ENCODE measurements at places on chromosomes 6 and 20.

DNA sequence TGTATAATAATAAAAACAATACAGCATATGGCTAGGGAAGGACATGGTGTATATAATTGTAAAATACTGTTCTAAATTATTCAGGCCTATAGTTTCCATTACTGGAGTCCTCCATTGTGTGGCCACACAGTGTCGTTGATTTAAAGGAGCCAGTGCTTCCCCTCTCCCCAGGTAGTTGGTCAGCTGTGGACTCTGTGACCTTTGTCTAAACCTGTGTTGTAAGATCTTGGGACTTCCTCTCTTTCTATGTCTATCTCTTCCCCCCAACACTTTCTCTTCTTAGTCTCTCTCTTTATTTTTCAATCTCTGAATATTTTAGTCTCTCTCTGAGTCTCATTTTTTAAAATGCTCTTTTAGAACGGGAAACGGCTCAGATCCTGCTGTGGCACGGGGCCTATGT is 35.6 kb downstream of the BRPF3 start:
- DNase-seq, result no peak

DNA sequence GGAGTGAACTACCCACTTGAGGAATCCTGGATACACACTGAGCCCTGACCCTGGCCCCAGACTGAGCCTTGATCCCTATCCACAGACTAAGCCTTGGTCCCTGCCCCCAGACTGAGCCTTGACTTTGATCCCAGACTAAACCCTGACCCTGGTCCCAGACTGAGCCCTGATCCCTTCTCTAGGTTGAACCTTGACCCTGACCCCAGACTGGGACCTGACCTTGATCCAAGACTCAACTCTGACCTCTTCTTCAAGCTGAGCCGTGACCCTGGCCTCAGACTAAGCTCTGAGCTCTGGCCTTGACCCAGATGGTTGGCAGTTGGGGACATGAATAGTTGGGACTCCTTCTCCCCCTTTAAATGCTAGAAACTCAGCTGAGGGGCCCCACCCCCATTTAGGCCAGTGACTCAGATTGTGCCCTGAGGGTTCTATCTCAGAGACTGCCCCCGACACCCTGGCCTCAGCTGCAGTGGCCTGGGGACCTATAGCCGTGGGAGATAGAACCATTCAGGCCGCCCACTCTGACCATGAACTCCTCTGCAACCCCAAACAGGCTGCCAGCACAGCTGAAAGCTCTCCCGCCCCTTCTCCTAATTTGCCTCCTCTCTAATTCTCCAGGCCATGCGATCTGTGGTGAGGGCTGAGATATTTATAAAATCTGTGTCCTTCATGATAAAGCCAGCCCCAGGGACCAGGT is 84.7 kb downstream of the DLGAP4 start:
- DNase-seq, result no peak

DNA sequence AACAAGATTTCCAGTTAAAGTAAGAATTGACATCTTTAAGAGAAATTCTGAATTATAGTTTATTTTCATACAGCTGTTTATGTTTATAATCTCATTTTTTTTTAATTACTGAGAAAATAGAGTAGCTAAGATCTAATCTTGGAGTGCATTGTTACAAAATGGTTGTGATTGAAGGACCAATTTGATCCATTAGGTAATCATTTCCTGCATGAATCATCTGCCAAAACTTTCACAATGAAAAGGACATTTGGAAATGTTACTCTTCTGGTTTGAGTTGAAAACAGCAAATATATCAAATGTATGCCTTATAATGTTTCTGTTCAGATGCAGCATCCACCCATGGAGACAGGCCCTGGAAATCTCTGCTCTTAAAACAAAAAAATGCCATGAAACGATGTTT is 19.0 kb downstream of the TUBB2A start:
- DNase-seq, result no peak

- no peak for DNase-seq
These were observed 76.8 kb downstream of the THEMIS start for GRCh38 chr6:127824061-127824460.

DNA sequence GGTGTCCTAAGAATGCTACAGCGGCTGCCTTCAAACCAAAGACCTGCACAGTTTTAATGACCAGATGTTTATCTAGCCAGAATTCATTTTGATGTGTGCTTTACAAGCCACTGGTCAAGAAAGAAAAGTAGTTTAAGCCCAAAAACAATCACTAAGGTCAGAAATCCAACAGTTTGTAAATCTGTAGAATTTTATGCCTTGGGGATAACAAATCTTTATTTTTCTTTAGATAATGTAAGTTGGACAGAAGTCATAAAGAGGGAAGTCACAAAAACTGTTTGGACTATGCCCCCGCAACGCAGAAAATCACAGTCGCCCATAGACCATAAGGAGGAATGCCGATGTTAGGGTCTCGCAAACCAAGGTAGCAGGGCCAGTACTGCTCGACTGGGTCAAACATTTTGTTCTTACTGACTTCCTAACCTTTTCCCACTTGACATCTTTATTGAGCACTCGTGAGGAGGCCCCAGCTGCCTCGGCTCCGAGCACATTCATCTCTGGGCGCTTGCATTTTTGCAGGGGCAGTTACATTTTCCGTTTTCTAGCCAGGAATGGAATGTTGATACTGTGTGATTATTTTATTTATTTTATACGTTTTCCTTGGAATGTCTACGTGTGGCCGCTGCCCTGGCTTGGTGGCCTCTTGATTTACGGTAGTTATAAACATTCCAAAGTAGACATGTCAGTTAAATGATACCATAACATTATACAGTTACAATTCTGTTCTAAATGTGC is 56.7 kb upstream of the APCDD1L start:
- DNase-seq, result no peak

- peak; percentile 76 for DNase-seq
These were observed 917 bp downstream of the C6orf120 start for GRCh38 chr6:169702840-169703246.

DNA sequence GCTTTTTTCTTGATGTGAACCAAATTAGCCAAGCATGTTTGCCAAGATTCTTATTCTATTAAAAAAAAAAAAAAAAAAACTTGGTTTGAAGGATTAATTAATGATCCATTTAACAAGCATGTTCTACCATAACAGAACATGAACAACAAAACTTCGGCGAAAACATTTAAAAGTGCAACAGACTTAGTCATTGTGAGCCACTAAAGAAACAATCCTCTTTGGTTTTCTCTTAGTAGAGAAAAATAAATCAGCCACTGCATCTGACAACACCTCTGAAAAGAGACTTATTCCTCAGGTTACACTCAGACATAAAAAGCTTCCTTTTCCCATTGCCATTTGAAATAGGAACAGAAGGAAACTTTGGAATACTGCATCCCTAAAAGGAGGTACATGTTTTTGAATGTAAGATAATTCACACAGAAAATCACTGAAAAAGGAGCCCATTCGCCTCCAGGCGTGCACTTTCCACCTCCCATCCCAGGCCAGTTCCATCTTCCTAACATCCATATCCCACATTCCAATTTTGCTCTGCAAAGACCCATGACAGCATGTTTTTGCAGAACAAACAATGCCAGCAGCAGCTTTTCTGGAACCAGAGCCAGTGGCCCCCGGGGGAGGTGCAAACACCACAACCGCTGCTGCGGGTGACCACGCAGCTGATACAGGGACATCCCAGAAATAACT is 79.5 kb downstream of the ZMYND8 start:
- no peak for DNase-seq

GRCh38 chr6:112956696-112957535 is 609.8 kb downstream of the RFPL4B start:
- no peak for DNase-seq

- no peak for DNase-seq
These were observed 241.9 kb downstream of the EPHA7 start for GRCh38 chr6:93177438-93177837.

DNA sequence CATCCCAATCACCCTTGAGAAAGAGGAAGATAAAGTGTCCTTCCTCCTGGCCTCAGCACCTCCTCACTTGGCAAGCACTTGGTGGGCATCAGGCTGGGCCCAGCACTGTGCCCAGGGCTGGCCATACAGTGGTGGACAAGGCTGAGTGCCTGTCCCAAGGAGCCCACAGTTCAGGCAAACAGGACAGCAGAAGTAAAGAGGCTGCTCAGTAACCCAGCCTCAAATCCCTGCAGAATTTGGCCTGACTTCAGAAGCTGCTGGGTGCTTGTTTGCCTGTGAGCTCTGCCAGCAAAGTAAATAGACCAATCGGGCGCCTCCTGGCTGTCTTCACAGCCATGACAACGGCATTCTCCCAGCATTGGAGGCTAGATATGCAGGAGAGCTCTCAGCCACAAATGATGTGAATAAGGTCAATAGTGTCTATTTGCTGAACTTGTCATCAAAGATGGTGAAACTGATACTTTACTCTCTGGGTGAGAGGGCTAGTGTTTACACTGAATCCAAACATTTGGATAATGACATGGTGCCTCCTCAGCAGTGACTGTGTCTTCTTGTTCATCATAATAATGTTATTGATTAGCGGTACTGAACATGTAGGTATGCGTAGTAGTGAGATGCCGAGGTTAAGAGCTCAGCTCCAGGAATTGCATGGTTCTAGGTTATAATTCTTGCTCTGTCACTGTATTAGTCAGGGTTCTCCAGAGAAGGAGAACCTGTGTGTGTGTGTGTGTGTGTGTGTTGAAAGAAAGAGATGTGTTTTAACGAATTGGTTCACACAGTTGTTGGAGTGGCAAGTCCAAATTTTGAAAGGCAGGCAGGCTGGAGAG is 36.9 kb upstream of the FANCE start:
- peak; percentile 77 for DNase-seq

DNA sequence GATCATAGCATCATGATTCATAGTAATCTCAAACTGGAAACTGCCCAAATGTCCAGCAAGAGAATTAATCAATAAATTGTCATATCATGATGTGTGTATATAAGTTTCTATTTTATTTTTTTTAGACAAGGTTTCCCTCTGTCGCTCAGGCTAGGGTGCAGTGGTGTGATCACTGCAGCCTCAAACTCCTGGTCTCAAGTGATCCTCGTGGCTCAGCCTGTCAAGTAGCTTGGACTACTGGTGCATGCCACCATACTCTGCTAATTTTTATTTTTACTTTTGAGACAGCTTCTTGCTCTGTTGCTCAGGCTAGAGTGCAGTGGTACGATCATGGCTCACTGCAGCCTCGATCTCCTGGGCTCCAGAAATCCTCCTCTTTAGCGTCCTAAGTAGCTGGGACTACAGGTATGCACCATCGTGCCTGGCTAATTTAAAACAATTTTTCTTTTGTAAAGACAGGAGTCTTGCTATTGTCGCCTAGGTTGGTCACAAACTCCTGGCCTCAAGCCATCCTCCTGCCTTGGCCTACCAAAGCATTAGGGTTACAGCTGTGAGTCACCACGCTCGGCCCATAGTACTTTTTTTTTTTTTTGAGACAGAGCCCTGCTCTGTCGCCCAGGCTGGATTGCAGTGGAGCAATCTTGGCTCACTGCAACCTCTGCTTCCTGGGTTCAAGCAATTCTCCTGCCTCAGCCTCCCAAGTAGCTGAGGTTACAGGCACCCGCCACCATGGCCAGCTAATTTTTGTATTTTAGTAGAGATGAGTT is 8.7 kb upstream of the ATRN start:
- DNase-seq, result no peak

DNA sequence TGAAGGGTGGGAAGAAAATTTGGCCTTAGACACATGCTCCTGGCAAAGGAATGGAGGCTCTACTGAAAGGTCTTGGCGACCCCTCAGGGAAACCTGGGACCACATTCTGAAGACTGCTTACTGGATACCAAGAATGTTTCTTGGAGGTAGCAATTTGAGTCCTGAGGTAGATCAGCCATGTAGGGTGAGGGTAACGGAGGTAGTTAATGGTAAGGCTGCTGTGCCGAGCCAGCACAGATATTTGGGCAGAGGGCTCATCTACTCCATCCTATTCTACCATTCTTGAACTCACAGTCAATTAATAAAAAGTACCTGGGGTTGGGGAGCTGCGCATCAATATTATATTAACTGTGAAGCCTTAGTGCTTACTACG is 401 bp upstream of the PHF3 start:
- DNase-seq, result no peak

DNA sequence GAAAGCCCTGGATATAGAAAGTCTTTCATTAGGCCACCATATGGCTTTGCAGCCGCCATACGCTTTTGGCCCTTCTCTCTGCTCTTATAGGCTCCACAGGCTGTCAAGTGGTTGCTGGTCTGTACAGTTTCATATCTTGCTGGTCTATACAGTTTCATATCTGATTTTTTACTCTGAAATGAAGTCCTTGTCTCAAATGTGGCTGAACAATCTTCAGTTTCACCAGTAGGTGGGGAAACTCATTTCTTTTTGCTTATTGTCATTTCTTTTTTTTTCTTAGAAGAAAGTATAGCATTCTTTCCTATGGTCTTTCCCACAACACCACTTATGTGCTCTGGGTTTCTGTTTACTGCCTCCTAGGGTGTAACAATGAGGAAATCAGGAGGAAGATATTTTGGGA is 771.4 kb upstream of the MMS22L start:
- DNase-seq, result peak; percentile 18

- no peak for DNase-seq
These were observed 44.7 kb downstream of the HLA-C start for GRCh38 chr6:31227143-31227542.

DNA sequence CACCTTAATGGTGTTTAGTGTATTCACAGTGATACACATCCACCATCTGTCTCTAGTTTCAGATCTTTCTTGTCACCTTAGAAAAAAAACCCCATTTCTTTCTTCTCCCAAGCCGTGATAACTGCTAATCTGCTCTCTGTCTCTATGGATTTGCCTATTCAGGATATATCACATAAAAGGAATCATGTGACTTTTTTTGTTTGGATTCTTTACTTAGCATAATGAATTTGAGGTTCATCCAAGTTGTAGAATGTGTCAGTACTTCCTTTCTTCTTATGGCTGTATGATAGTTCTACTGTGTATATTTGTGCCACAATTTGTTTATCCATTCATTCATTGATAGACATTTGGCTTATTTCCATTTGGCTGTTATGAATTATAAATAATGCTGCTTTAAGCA is 57.1 kb downstream of the ITCH start:
- no peak for DNase-seq

DNA sequence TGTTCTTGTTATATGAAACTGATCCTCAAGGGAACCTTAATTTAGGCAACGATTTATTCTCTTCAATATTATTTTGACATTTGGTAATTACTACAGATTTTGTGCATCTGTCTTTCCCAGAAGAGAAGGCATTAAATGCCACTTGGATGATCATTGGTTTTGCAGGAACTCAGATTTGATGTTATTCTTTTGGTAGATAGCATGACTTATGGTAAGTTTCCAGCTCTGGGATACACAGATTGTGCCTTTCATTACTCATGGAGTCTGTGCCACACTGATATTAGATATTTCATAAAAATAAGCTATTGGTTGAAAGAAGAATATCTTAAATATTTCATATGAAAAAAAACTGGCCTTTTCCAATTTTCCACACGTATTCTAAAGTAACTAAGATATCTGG is 120.1 kb downstream of the AIG1 start:
- DNase-seq, result no peak

GRCh38 chr6:47769982-47770381 is 11.8 kb upstream of the OPN5 start:
- DNase-seq, result no peak

DNA sequence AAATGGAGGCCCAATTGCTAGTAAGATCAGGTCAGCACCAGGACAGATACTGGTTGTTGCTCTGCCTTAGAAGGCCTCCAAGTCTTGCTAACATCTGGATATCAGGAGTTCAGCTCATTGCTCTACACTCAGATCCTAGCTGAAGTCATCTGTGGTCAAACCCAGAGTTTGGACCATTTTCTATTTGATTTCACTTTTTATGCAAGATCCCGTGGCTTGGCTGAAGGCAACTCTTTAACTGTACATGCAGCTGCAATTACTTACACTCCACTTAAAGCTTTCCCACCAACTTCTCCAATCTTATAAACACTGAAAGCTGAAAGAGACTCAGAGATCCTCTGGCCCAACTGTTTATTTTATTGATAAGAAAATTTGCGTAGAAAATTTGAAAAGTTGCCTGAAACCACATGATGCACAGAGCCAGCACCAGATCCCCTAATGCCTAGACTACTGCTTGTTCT is 2.7 kb downstream of the SLC17A2 start:
- DNase-seq, result no peak
